ENCODE measurements at places on chromosomes 16 and 17.

DNA sequence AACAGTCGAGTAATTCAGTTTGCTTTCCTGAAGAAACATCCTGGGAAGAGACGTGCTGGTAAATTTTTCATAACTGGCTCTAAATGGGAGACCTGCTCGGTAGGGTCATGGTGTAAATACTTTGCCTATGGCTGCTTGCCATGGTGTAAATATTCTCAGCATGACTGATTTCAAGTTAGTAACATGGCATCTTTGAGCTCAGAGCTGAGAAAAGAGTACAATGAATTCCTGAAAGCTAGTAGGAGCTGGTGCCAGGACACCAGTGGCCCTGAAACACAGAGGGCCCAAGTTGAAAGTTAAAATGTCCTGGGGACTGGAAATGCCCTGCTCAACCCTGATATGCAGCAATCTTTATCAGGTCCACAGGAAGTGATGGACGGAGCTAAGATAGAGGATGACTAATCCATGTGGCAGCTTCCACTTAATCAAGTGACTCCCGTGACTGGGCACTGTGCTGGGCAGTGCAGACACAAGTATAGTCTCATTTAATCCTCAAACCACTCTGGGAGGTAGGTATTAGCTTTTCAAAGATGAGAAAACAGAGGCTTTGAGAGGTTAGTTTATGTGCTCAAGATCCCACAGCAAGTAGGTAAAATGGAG, 130.1 kb upstream of the ADAMTS18 start:
- no peak for DNase-seq

GRCh38 chr17:7217113-7217987, 2.3 kb downstream of the DLG4 start:
- DNase-seq: no peak

GRCh38 chr16:51635181-51635580, 484.1 kb upstream of the SALL1 start:
- no peak for DNase-seq

- no peak for DNase-seq
Measured at GRCh38 chr17:56367366-56367765, 214.1 kb downstream of the ANKFN1 start.

DNA sequence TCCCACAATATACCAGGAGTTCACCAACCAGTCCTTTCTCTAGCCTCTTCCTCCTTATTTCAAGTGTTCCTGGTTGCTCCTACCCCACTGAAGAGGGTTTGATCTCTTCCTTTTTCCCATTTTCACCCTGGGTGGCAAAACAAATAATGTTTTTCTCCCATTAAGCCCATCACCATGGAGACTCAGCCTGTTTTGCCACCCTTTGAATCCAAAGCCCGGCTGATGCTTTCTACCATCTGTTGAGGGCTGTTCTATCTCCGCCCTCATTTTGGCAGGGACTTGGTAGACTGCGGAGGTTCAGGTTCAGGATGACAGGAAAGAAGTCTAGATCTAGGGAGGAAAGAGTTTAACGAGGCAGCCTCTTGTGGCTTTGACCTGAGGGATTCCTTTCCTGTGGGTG, 2.6 kb downstream of the DNAH2 start:
- DNase-seq: no peak

- DNase-seq: peak; percentile 37
Measured at GRCh38 chr17:64259922-64260321, 3.1 kb downstream of the TEX2 start.

DNA sequence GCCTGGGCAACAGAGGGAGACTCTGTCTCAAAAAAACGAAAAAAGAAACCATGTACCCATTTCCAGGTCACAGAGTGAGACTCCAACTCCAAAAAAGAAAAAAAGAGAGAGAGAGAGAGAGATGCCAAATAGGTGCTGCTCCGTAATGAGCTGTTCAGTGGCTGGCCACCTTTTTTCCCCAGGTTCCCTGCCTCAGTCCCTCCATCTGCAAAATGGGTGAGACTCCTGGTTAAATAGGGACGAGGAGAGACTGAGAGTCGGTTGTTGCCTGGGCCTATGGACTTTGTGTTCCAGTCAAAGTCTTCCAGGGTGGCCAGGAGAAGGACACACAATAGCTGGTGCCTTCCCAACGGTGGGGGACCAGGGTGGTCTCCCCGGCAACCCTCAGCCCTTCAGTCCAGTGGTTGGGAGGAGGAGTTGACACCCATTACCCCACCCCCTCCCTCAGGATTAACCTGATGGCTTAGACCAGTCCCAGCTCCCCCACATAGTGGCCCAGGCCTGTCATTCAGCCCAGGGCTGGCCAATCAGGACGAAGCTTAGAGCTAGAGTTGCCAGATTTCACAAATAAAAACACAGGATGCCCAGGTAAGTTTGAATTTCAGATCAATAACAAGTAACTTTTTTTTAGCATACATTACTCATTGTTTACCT, 258.2 kb downstream of the PARN start:
- no peak for DNase-seq

- no peak for DNase-seq
Measured at GRCh38 chr17:64156670-64157069, 26.7 kb upstream of the ERN1 start.

Data from pancreas (tissue), 10 donors.